ENCODE measurements at places on chromosomes 5 and 9.

DNA sequence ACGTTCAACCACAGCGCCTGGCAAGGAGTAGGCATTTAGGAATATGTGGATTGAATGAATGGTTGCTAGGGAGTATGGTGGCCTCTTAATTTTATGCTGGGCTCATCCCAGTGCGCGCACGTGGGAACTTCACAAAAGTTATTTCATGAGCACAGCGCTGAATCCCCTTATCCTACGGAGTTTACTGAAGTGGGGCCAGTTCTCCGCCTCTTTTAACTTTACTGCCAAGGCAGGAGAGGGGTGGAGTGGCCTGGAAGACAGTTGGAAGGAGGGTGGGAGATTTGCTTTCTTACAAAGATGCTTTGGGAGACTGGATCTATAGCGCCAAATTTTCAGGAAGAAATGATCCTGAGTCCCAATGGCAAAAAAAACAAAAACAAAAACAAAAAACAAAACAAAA lies 326.5 kb downstream of the SH3GL2 start:
- no peak for DNase-seq

DNA sequence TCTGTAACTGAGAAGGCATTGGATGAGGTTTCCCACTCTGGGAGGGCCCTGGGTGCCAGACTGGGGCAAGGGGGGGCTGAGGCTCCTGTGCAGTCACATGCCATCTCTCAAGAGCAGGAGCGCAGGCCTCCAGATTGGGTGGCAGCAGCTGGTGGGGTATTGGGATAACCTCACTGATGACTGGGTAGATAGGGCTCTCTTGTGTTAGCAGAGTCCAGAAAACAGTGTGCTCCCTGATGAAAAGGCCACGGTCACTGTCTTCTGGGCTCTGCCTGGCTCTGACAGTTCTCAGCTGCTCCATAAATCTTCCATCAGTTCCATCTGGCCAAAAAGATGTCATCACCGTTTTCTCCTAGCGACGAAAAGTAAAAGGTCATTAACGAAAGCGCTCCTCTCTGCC lies 21.8 kb upstream of the NKX2-5 start:
- no peak for DNase-seq

DNA sequence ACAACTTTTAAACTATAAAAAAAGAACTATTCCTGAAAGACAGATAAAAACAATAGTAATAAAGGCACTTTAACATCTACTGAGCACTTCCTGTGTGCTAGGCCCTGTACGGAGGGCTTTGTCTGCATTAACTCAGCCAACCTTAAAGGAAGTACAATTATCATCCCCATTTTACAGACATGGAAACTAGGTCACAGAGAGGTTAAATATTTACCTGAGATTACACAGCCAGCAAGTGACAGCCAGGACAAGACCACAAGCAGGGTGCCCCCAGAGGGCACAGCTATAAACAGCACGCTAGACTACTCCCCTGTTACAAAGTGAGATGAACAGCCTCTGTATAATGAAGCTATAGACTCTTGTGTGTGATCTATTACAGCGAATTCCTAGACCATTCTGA lies 25.5 kb downstream of the DDX31 start:
- no peak for DNase-seq

DNA sequence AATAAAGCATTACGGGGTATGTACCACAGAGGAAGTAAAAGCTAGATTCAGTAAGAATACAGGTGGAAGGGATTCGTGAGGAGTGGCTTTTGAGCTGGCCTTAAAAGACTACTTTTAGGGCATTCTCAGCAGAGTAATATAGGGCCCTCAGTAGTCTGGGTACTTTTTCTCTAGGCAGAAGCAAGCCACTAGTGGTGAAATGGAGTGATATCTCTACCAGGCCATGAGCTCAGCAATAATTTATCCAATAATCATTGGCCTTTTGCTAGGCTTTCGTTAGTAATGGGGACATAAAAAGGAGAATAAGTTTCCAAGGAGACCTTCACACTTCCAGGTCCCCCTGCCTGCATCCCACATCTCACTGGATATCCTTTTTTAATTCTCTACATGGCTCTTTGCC lies 1.7 kb downstream of the POLR3G start:
- DNase-seq = no peak

DNA sequence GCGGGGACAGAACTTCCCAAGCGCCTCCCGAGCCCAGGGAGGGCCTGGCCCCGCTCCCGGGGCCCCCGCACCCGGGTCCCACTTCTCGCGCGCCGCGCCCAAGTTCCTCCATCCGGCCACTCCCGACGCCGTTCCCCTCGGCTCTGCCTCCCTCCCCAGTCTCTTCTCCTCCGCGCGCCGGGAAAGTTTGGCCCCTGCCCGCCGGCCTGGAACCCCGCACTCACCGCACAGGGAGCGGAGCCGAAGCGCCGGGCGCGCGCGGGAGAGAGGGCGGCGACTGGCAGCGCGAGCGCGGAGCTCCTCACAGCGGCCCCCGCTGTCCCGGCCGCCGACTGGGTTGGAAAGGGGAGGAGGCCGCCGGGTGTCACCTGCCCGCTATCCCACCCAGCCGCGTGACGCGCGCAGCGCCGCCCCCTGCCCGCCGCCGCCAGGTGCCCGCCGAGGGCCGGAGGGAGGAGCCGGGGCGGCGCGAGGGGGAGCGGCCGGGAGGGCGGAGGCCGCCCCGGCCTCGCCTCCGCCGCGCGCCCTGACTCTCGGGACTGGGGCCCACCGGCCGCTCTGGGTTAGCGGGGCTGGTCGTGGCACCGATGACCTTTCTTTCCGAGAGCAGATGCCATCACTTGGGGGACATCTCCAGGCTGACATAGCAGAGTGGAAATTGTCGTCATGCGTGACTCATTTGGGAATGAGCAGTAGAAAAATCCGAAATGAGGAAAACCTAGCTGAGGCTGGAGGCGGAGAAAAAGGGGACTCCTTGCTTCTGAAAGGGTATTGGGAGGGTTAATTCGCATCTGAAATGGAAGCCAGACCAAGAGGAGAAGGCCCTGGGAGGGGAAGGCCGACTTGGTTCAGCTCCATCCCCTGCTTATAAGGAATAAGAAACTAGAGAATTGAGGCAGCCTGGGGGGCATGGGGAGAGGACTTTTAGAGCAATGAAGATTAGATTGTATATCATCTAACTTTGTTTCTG lies at the start of gene ELOVL7:
ELOVL7 (minus strand) TSS at position 334 of the 970 bp plus-strand sequence. CDS start 56,872 bp downstream, outside the sequence.
- peak; percentile 7 for DNase-seq

- DNase-seq = no peak
Measured at GRCh38 chr9:110543631-110544051, 35.9 kb downstream of the SVEP1 start.

GRCh38 chr5:177507165-177507564 lies 2.5 kb downstream of the DOK3 start:
- DNase-seq = no peak

- DNase-seq = no peak
Measured at GRCh38 chr5:115624994-115625393, 842 bp downstream of the TMED7 start.

- no peak for DNase-seq
Measured at GRCh38 chr5:81247441-81247972, 14.4 kb downstream of the CKMT2 start.

DNA sequence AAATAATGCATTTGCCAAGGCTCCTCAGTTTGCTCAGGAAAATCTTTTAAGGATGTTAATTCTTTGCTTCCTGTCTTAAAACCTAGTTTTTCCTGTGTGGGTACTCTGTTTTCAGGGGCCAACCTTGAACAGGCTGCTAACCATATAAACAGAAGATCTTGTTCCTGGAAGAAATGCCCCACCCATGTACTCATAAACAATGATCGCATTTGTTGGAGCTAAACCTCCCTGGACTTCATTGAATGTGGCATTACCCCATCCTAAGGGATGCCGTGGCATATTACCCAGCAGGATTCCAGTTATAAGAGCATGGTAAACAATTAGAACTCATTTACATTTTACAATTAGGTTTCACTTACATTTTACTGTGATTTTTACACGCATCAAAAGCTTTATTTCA lies 436.0 kb downstream of the ZNF608 start:
- DNase-seq = no peak

DNA sequence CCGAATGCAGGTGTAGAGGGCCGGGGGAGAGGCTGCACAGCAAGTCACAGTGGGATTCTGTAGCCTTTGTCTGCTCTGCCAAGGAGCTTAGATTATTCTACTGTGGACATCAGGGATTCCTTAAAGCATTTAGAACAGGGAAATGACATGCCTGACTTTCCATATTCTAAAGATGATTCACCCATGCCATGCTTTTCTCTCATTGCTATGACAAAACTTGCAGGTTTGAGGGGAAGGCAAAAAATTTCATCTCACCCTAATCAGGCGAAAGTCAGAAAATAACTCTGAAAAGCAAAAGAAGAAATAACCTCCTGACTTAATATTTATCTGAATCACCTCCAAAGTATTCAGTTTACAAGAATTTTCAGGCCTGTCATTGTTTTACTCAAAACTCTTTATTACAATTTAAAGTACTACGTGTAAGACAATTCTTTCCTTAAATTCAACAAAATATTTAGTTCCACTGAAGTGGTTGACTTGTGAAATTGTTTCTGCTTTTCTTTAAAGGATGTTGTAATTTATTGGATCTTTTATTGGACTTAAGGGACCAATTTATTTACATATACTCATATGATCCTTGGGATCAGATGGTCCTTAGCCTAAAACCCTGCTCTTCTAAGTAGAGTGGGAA lies 30.0 kb upstream of the GAS1 start:
- no peak for DNase-seq

- DNase-seq = no peak
Measured at GRCh38 chr5:14153932-14154731, 11.0 kb downstream of the TRIO start.

DNA sequence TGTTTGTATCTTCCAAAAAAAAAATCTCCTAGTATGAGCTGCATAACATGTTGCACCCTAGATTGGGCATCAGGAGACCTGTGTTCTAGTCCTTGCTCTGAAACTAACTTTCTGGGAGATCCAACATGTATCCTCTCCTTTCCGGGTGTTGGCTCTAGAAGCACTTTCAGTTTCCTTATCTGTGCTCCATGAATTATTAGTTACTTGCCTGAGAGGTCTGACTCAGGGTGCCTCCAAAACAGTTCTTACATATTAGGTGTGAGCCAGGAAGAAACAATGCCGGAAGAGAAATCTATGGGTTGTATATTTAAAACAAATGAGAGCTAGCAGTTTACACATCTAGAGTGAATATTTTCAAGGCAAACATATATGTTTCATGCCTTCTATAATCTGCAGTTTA lies 36.7 kb upstream of the SLC36A2 start:
- DNase-seq = no peak

All from activated CD4-positive, alpha-beta T cell treated with anti-CD3 and anti-CD28 coated beads, Interleukin-2, amount 50 U/mL, for 24 hours (primary cell).